ENCODE measurements at places on chromosomes 13 and 19.

DNA sequence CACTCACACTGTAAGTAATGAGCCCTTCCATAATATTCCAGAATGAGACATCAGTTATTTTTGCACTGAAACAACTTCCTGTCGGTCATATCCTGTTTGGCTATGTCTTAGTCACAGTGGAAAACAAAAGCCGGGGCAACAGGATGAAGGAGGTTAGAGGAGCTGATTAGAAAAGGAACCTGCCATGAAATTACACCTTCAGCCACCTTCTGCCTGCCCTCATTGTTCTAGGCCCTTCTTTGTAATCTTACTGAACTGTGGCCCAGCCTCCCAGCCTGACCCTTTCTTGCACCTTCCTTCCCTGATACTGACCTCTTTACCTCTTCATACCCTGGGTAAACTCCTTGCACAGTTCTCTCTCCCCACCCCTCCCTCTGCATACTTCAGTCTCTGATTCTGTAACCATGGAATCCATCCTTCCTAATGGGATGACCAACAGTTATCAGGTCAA, 67.3 kb downstream of the DOCK9 start:
- DNase-seq = no peak

GRCh38 chr13:37198629-37199028, 93.2 kb upstream of the CSNK1A1L start:
- no peak for DNase-seq

DNA sequence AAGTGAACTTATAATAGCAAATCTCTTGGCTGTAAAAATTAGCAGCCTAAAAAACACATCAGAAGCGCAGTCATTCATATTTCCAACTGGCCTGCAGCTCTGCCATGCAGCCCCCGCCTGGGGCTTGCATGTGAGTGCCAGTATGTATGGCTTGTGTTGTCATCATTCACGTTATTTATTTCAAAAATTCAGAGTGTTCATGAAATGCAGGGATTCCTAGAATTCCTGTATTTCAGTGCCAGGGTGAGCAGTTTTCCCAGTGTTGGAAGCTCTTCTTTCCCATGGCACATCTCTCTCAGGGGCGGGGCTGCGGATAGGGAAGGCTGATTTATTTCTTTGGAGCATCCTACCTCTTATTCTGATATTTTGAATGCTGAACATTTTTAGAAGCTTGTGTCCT, 234.6 kb downstream of the FGF9 start:
- no peak for DNase-seq

DNA sequence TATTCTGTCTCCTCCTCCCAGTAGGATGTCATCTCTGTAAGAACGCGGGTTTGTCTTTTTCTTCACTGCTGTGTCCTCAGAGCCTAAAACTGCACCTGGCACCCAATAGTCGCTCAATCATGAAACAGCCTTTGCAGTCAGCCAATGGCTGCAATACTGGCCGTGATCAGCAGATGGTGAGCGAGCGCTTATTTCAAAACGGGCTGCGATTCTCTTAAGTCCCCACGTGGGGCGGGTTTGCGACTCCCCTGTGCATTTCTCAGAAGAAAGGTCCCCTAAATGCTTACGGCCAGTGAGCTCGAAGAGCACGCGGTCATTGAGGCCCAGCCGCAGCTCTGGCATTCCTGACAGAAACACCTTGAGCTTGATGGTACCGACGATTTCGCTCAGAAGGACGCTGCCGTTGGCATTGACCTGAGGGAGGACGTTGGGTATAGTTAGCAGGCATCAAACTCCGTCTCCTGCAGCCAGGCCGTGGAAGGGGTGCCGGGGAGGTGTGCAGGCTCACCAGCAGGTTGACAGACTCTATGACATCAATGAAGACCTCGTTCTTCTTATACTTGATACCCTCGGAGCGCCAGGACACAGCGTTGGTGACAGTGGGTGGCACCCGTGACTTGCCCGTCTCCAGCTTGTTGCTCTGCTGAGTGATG, 6.0 kb downstream of the AP1M2 start:
- peak; percentile 95 for DNase-seq

DNA sequence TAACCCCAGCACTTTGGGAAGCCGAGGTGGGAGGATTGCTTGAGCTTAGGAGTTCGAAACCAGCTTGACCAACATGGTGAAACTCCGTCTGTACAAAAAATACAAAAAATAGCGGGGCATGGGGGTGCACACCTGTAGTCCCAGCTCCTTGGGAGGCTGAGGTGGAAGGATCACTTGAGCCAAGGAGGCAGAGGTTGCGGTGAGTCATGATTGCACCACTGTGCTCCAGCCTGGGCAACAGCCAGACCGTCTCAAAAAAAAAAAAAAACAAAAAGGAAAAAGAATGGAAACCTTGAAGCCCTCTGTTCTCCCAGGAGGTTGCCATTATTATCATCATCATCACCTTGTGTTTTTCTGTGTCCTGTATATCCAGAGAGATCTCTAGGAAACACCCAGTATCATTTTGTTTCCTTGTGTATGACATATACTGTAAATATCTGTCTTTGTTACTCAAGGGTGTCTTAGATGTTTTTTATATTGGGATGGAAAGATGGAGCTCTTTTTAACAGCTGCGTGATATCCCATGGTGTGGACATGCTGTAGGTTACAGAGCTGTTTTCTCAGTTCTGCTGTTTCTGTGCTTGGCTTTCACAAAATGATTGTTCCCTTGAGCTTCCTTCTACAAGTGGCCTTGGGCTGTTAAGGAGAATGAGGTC, 11.8 kb downstream of the CHAF1A start:
- no peak for DNase-seq

DNA sequence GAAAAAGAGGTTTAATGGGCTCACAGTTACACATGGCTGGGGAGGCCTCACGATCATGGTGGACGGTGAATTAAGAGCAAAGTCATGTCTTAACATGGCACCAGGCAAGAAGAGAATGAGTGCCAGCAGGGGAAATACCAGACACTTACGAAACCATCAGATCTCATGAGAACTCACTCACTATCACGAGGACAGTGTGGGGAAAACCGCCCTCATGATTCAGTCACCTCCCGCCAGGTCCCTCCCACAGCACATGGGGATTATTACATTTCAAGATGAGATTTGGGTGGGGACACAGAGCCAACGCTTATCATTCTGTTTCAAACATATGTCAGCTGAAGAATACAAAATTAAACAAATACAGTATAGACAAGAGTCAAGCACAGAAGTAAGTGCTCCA, 165.1 kb downstream of the PCCA start:
- DNase-seq = no peak

DNA sequence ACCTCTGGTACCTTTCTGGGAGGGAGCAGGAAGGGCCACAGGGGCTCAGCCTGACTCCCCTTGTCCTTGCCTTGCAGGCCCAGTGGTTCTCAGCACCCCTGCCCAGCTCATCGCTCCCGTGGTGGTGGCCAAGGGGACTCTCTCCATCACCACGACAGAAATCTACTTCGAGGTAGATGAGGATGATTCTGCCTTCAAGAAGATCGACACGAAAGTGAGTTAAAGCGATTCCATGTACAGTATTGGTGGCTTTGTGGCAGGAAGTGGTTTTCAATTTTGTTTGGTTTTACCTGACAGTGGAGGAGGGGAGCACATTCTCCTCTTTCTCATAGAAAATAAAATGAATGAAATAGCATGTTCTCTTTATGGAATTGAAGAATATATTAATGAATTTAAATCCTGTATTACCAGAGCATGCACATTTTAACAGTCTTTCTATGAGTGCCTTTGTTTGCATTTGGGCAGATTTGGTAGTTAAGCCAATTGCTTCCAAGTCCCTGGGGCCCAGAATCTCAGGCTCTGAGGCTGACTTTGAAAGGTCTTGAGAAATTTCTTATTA, 4.1 kb downstream of the MAB21L1 start:
- no peak for DNase-seq

DNA sequence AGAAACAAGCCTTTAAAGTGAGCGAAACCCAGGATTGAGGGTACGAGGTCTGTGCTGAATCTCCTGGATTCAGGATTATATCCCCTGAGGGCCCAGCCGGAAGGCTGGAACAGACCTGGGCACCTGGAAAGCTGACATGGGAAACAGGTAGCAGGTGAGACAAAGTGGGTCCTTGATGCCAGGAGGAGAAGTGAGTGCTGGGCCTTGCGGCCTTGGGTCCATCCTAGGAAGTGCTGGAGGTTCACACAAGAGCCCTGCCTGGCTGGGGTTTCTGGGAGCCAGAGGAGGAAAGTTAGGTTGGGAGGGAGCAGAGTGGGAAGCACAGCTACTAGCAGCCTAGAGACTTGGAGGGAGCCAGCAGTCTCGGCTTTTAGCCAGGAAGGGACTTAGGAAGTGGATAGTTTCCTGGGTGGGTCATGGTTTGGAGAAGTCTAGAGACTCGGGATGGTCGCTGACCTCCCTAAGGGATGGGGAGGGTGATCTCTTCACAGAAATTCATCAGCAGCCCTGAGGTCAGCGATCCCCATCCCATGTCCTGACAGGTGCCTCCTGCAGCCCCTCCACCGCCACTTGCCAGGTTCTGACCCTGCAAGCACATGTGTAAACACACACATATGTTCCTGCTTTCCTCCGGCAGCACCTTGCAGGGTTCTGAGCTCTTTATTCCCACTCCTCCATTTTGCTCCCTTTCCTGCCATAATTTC, 29.4 kb upstream of the ZNF492 start:
- no peak for DNase-seq

- DNase-seq = peak; percentile 96
These were observed at the start of gene ZNF626 for GRCh38 chr19:20661150-20661819. Gene ZNF626 (minus strand): TSS chr19:20661571. CDS start chr19:20661446, 125 bp downstream.

DNA sequence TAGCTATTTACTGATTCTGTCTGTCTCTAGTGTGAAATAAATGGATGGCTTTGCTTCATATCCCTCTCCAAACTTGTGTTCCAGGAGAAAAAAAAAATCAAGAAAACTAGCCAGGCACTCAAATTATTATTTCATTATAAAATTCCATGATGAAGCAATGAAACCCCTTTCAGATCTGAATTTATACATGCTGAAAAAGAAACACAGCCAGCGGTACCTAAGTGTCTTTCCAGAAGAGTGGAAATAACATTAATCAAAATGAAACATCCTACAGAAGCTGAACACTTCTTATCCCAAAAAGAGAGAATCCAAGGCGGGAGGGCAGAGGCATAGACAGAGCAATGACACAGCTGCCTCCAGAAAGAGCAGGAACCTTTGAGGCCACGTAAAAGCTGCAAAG, 15.9 kb downstream of the ENOX1 start:
- DNase-seq = no peak

DNA sequence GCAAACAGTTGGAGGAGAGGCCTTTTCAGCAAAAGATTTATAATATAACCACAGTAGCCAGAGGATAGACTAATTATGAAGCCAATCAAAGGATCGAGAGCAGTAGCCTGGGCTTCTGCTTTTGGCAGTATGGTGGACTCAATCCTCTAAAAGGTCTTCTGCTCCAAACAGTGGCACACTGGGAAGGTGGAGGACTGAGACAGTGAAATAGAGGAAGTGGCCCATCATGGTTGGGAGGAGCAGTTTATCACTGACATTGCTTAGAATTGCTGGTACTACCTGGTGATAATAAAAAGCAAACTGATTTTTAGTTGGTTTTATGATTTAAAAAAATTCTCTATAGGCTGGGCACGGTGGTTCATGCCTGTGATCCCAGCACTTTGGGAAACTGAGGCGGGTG, 20.9 kb upstream of the PLAUR start:
- DNase-seq = no peak

DNA sequence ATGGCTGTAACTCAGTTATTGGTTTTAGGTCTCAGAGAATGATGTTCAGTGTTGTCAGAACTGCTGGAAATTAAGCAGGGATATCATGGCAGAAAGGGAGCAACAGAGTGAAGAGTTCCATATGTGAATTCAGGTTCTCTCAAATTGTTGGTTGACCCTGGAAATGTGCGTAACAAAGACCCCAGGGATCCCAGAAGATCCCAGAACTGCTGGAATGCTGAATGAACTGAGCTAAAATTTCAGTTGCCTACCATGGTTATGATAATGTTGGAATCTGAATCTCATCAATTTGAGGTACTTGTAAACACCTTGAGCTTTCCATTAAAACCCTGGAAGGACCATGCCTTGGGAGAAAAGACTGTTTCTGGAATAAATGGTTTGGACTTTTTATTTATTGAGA, 230.8 kb downstream of the GGACT start:
- no peak for DNase-seq

GRCh38 chr13:94416454-94417080, 62.9 kb downstream of the DCT start:
- no peak for DNase-seq

DNA sequence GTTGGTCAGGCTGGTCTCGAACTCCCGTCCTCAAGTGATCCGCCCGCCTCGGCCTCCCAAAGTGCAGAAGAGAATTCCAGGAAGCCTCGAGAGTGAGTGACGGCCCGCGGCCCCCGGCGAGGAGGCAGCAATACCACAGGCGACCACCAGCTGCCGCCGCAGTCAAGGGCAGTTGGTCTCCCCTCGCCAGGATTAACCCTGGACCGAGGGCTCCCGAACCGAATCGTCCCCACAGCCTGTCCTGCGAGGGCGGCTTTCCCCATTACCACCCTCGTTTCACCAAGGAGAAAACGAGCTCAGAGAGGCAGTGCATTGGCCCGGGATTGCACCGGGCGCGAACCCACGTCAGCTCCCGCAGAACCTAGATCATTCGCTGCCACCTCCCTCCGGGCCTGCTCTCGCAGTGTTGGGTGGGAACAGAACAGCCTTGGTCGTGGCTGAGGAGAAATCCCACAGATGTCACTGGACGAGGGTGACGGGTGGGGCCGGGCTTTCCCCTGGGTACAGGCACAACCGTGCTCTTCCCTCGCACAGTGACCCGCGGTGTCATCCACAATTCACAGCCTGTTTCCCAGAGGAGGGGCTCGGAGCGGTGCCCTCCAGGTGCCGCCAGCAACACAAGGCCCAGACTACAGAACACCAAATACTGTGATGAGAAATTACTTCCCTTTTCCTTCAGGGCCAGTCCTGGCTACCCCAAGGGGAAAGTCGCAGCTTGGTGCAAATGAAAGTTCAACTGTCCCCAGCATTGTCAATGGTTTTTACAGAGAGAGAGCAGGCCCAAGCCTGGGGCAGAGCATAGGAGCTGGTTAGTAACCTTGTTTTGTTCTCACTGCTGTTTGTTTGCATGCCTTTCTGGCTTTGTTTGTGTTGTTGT, 24.8 kb downstream of the C2CD4C start:
- peak; percentile 34 for DNase-seq

DNA sequence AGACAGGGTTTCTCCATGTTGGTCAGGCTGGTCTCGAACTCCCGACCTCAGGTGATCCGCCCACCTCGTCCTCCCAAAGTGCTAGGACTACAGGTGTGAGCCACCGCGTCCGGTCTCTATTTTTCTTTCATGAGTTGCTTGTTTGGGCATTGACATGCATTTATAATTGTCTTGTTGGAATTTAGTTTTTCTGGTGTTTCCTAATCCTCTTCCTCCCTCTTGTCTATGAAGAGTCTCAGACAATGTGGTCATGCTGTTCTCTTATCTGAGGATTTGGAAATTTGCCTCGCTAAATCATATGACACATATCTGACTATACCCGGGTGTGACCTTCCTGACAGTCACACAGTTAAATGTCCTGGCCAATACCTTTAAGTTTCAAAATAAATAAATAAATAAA, 7.4 kb upstream of the CEACAM18 start:
- DNase-seq = no peak
